Esophagus muscularis mucosa (tissue), 4 donors: ENCODE measurements at places on chromosomes 12 and 14. TPM values are rescaled to one million over a fixed set of nuclear protein-coding genes. Genes with fewer than 3 reads are reported as not detected.
A peak's percentile ranks its signal among the peaks of the same experiment; 100 is the strongest.

DNA sequence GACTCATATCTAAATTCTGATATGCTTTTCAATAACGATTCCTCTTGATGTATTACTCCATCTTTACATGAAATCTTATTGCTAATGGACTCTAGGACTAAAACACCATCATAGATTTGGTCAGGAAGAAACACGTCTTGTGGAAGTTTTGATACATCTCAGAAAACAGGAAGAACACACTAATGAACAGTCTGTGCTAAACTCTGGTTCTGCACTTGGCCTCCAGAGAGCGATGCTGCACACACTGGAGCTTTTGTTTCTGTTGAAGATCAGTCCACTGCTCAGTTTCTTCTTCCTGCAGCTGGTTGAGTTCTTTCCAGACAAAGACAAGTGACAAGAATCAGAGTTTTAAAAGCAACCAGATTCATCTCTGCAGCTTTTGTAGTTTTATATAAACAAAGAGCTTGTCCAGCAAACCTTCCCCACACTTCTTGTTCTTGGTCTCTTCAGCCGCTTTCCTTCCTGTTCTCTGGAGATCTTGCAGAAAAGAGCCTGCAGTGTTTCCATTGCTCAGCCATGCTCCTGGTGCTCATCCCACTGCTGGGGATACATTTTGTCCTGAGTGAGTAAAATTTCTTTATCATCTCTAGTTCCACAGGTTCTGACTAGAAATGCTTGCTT, 229.1 kb upstream of the OR4E1 start:
- no peak for DNase-seq

DNA sequence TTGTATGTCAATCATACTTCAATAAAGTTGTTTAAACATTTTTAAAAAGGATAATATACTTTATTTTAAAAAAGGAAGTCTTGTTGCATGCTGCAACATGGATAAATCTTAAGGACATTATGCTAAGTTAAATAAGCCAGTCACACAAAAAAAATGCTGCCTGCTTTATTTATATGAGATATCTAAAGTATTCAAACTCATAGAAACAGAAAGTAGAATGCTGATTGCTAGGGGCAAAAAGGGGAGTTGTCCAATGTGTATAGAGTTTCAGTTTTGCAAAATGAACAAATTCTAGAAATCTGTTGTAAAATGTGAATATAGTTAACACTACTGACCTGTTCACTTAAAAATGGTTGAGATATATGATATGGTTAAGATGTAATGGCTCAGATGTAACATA, 8.7 kb downstream of the KLRC4 start:
- DNase-seq, result no peak

Gene KRT3
- total RNA-seq, result not detected

Gene C12orf54
- total RNA-seq, result not detected

GRCh38 chr12:4044101-4044500, 170.9 kb upstream of the PARP11 start:
- DNase-seq, result peak; percentile 87

- DNase-seq, result peak; percentile 92
Measured at GRCh38 chr12:8890313-8891085, 23.8 kb upstream of the PHC1 start.

DNA sequence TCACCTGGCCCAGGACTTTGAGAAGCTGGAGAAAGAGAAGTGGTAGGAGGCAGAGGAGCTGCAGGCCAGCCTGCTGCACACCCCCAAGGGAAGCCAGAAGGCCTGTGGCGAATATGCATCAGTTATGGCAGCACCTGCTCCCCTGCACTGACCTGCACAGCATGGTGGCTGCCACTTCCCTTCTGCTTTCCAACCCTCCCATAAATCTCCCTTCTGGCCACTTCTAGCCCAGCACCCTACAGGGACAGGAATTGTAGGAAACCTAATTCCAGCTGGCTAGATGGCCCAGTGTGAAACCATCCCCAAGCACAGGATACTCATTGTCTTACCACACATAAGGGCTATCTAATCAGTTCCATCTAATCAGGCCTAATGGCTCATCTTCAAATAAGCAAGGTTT, 136.3 kb downstream of the TBX3 start:
- DNase-seq, result no peak

Gene PDE3A
- 98.7 TPM for total RNA-seq

GRCh38 chr12:131827961-131828534, at the start of gene MMP17:
Gene MMP17, plus strand, starts transcription at chr12:131828393. Its CDS starts 102 bp downstream, at chr12:131828495.
- DNase-seq, result no peak
